ENCODE measurements at places on chromosomes 2 and 18. TPM values are rescaled to one million over a fixed set of nuclear protein-coding genes. Genes with fewer than 3 reads are reported as not detected.

Gene SIGLEC15
- 3.5 TPM for total RNA-seq

DNA sequence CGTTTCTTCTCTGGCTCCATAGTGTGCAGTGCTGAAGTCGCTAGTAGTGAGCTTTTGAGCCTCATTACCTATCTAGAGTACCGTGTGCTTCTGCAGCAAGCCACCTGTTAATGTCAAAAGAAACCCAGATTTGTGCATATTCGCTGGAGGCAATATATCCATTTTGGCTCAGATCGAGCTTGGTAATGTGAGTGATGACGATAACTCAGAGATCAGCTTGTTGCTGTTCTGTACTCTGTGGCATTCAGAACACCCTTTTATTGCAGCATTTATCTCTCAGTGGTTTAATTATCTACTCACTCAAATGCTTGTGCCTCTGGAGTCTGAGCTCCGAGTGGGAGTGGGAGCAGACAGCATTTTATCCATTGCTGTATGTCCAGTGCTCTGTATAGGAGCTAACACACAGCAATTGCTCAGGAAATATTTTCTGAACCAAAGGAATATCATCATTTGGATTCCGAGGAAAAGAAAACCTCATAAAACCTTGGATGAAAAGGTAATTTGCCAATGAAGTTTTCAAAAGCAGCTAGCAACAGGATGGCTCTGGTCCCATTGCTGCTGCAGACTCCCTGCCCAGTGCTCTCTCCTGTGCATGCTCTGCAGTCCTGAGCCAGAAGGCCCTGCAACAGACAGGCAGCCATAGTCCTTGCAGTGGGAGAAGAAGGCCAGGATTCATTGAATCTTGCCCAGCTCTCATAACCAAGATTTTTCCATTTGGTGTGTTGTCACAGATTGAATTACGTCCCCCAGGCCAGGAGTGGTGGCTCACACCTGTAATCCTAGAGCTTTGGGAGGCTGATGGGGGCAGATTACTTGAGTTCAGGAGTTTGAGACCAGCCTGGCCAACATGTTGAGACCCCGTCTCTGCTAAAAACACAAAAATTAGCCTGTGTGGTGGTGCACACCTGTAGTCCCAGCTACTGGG lies 183.8 kb downstream of the MYCN start:
- no peak for DNase-seq

DNA sequence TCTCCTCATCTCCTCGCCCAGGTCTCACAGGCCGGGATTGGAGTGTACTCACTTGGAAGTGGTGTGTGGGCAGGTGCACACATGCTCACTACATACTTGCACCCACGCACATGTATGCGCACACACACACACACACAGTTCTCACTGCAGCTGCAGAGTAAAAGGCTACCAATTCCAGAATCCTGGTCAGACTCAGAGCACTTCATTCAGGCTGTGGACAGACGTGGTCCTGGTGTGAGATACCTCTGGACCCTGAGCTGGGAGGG lies 19.4 kb downstream of the CELF4 start:
- DNase-seq, result no peak

Gene ANKRD30BL
- not detected for total RNA-seq
